Activated naive CD8-positive, alpha-beta T cell treated with anti-CD3 and anti-CD28 coated beads, Interleukin-2, amount 10 ng/mL, durations not matched to agents 7 days and 5 days (primary cell): ENCODE measurements at places on chromosomes 7 and 10. TPM values are rescaled to one million over a fixed set of nuclear protein-coding genes. Genes with fewer than 3 reads are reported as not detected.

GRCh38 chr10:94108200-94108599, 114.5 kb downstream of the PLCE1 start:
- DNase-seq: no peak

Gene CYP2C19
- not detected for total RNA-seq

DNA sequence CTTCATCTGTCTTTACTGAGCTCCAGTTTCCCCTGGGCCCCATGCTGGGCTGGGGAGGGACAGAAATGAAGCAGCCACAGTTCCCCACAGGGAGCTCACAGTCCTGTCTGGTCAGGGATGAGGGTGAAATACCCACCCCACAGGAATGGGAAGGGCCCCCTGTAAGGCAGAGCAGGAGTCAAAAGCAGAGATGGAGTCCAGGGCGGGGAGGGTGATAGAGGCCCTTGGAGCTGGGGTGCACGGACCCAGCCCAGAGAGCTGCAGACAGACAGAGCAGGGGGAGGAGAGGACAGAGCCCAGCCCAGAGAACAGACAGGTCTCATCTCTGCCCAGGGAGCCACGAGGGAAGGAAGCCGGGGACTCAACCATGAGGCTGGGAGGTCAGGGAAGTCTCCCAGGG, 34.9 kb upstream of the ZNF488 start:
- DNase-seq: no peak

DNA sequence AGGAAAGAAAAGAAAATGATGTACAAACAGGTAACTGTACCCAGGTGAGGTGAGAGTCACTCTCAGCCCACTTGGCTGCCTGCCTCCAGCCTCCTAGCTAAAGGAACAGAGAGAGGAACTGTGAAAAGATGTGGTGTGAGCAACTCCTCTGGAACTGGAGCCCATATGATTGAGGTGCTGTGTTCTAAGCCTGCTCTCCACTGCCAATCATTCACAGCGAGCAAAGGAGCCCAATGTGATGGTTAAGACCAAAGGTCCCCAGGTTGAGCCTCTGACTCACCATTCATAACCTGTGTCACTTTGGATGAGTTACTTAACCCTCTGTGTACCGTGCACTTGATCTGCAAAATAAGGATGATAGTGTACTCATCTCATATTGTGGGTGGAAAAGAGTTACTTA, 868.1 kb upstream of the AUTS2 start:
- no peak for DNase-seq

- no peak for DNase-seq
These were observed 80.9 kb downstream of the ABLIM1 start for GRCh38 chr10:114577133-114577532.
